ENCODE measurements at places on chromosomes 12 and 14. TPM values are rescaled to one million over a fixed set of nuclear protein-coding genes. Genes with fewer than 3 reads are reported as not detected.
A peak's percentile ranks its signal among the peaks of the same experiment; 100 is the strongest.

The RNASE1 gene
- not detected for total RNA-seq

The WNT1 gene
- total RNA-seq, result 0.60 TPM

The KCNA5 gene
- not detected for total RNA-seq

The TAS2R31 gene
- 3.9 TPM for total RNA-seq

The PNN gene
- 115 TPM for total RNA-seq

GRCh38 chr12:76518699-76519098, 40.9 kb downstream of the OSBPL8 start:
- no peak overlapping the region for H3K4me3 ChIP-seq
- no peak for DNase-seq

DNA sequence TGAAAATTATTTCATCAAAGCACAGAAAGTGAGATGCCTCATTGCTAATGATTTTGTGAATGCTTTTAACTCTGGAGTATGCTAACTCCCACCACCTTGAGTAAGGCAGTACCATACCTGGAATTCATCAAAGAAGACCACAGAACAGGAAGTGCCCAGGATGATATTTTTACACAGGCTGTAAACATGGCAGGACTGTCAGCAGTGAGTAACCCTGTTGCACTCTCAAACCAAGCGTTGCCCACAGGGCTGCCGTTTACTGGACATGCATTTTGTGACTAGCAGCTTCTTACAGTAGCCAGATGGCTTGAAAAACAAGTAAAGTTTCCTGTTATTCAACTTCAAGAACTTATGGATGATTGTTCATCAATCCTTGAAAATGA, 42.4 kb downstream of the RALGAPA1 start:
- no peaks in the 10 kb centered on the region for H3K27me3 ChIP-seq
- H3K4me3 ChIP-seq, result no peak overlapping the region
- H3K27ac ChIP-seq, result no peak overlapping the region
- peaks cover 11% of the 10 kb centered on the region for H3K4me1 ChIP-seq

DNA sequence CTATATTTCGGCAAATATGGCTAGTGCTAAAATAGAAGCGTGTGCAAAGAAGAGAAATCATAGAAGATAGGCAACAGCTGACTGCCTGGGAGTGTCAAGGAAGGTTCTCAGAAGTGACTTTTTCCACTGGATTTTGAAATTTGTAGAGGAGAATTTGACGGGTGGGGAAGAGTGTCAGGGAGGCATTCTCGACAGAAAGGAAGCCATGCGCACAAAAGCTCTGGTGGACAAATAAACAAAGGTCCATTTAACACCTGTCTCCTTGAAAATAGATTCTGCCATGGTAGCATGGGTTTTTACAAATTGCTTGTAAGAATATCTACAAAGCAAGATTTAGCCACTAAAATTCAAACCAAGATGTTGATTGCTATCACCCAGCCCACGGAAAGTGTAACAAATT, 1081.5 kb downstream of the GALC start:
- H3K27ac ChIP-seq, result no peak overlapping the region
- no peak for DNase-seq
- no peaks in the 10 kb centered on the region for H3K36me3 ChIP-seq
- no peaks in the 10 kb centered on the region for H3K27me3 ChIP-seq

DNA sequence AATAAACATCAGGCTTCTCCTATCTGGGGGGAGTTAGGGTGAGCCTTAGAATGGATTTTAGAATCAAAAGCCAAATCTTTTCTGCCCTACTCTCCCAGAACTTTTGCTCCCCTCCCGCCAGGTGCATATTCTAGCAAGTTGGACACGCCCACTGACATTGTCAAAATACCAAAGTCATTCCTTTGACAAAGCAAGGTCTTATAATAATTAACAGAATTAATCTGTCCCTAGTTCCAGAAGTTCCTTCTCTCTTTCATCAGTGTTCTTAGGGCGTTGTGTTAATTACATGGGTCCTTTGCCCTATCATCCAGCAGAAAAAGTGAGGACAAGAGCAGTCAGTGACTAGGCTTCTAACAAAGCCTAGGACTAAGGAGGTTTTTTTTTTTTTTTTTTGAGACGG, 2.4 kb downstream of the PRR13 start:
- peaks cover 28% of the 10 kb centered on the region for H3K4me1 ChIP-seq
- H3K27ac ChIP-seq, result no peak overlapping the region
- no peaks in the 10 kb centered on the region for H3K27me3 ChIP-seq
- H3K4me3 ChIP-seq, result peak overlapping the region; percentile 41
- peaks cover 60% of the 10 kb centered on the region for H3K36me3 ChIP-seq

DNA sequence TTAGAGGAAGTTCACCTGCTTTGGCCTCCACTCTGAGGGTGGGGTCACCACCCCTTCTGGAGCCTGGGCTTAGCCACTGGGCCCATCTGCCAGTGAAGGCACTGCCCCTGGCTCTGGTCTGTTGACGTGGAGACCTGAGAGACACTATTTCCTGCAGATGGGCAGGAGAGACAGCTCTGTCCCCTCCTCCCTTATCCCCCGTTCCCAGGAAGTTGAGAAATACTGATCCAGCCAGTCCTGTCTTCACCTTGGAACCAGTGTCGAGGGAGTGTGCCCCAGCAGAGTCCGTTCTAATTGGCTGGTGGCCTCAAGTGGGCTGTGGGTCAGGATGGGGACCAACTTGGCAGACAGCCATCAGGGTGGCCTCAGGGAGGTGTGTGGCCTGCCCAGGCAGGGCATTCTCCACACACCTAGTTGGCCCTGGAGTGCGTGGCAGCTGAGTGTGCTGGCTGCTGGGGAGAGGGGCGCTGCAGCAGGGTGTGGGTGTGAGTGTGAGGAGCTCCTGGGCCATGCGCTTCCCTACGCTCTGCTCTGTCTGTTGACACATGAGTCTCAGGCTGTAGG, 25.4 kb downstream of the CLSTN3 start:
- H3K27me3 ChIP-seq, result no peaks in the 10 kb centered on the region
- H3K4me3 ChIP-seq, result no peak overlapping the region
- peaks cover 18% of the 10 kb centered on the region for H3K36me3 ChIP-seq

DNA sequence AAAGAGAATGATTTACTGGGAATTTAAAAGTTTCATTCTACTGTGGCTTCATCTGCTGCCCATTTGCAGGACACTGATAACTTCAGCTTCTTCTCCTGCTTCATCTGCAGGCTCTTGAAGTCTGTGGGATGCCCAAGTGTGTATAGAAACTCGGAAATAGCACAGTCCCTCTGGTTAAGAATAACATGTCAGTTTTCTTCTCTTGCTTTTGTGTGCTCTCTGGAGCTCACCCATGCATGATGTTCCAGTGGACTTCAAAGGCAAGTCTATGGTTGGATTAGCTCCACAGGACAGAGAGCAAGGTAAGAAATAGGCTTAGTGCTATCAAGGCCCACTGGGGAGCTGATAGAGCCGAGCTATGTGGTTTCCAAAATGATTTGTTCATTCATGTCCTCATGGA, 13.7 kb downstream of the RMST start:
- no peak overlapping the region for H3K27ac ChIP-seq
- H3K4me3 ChIP-seq, result no peak overlapping the region
- DNase-seq, result no peak
- H3K36me3 ChIP-seq, result no peaks in the 10 kb centered on the region
- H3K27me3 ChIP-seq, result no peaks in the 10 kb centered on the region

DNA sequence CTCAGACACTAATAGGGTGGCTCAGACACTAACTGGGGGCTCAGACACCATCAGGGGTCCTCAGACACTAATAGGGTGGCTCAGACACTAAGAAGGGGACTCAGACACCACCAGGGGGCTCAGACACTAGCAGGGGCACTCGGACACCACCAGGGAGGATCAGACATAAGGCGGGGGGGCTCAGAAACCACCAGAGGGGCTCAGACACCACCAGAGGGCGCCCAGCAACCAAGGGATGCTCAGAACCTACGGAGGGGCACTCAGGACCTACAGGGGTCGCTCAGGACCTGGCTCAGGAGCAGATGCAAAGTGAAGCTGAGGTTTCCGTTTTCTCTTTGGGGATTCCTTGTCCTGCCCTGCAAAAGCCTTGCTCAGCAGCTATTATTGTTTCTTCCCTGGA, 448.5 kb downstream of the TMEM121 start:
- no peak for DNase-seq
- H3K27ac ChIP-seq, result no peak overlapping the region
- no peaks in the 10 kb centered on the region for H3K4me1 ChIP-seq
- H3K4me3 ChIP-seq, result no peak overlapping the region
- no peaks in the 10 kb centered on the region for H3K36me3 ChIP-seq

DNA sequence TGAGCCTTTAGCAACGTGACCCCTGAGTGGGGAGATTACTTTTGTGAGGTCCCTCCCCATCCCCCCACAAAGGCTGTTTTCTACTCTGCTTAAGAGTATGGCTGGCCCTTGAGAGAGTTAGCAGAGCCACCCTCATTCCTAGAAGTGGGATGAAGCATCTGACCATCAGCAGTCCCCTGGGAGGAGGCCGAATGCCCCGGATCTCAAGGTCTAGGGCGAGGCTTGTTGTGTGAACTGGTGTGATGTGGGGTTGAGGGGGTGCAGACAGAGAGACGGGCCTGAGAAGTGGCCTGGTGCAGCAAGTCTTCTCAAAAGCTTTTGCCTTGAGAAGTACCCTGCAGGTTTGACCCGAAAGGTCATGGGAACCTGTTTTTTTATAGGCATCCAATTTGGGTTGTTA, 153.0 kb upstream of the FKBP4 start:
- no peak overlapping the region for H3K27ac ChIP-seq
- H3K27me3 ChIP-seq, result peaks cover 31% of the 10 kb centered on the region
- no peaks in the 10 kb centered on the region for H3K36me3 ChIP-seq

- H3K36me3 ChIP-seq, result no peaks in the 10 kb centered on the region
- no peak overlapping the region for H3K4me3 ChIP-seq
- no peak for DNase-seq
- no peaks in the 10 kb centered on the region for H3K4me1 ChIP-seq
Observed at GRCh38 chr12:7555752-7556151, 52.2 kb upstream of the CD163 start.

DNA sequence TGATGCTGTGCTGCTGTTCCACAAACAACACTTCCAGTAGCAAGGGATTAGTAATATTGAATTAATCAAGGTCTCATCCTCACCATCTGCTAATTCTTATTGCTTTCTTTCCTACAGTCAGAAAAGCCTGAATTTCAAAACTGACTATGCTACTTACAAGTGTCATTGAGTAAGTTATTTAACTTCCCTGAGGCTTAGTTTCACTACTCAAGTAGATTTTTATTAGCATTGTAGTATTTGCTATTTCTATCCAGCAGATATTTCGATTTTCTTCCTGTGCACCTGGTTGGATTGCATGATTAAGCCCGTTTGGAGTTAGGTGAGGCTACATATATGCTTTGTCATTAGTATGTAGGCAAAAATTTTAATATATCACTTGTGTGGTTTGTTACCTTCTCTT, 591.5 kb downstream of the TRHDE start:
- no peaks in the 10 kb centered on the region for H3K27me3 ChIP-seq
- H3K36me3 ChIP-seq, result no peaks in the 10 kb centered on the region
- H3K4me3 ChIP-seq, result no peak overlapping the region
- DNase-seq, result no peak
- H3K27ac ChIP-seq, result no peak overlapping the region

DNA sequence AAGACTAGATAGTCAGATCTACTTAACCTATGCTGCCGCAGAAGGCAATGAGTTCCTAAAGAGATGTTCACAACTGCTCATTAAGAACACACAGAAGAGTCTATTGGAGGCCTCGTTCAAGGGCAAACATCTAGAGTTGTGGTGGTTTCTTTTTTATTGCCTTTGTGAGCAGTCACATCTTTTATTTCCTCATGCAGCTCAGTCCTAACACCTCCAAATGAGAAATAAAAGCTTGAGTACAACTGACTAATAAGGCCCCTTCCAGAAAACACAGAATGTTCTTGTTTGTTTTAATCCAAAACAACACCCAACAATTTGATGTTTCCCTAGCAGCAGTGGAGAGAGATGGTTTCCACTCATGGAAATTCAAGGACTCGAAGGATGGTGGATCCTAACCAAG, 123.5 kb upstream of the NOS1 start:
- H3K27me3 ChIP-seq, result no peaks in the 10 kb centered on the region
- no peak overlapping the region for H3K4me3 ChIP-seq
- no peak for DNase-seq
- H3K4me1 ChIP-seq, result no peaks in the 10 kb centered on the region
- H3K36me3 ChIP-seq, result no peaks in the 10 kb centered on the region
- no peak overlapping the region for H3K27ac ChIP-seq

DNA sequence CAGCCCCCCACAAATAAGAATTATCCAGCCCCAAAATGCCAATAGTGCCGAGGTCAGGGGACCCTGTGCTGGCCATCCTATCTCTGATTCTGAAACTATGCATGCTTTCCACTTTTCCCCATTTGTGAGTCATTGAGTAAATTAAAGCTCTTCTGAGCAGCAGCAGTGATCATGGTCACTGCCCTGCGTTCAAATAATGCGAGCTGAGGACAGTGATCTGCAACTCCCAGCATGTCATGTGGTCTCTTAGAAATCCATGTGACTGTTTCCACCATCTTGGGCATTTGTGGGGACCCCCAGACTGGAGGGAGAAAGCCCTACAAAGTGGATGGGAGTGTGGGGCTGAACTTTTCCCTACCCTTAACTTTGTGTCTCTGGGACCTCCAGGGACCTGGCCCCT, 53.8 kb downstream of the C14orf132 start:
- no peak overlapping the region for H3K4me3 ChIP-seq
- no peaks in the 10 kb centered on the region for H3K36me3 ChIP-seq
- DNase-seq, result no peak
- no peaks in the 10 kb centered on the region for H3K27me3 ChIP-seq
- H3K4me1 ChIP-seq, result peaks cover 2% of the 10 kb centered on the region

DNA sequence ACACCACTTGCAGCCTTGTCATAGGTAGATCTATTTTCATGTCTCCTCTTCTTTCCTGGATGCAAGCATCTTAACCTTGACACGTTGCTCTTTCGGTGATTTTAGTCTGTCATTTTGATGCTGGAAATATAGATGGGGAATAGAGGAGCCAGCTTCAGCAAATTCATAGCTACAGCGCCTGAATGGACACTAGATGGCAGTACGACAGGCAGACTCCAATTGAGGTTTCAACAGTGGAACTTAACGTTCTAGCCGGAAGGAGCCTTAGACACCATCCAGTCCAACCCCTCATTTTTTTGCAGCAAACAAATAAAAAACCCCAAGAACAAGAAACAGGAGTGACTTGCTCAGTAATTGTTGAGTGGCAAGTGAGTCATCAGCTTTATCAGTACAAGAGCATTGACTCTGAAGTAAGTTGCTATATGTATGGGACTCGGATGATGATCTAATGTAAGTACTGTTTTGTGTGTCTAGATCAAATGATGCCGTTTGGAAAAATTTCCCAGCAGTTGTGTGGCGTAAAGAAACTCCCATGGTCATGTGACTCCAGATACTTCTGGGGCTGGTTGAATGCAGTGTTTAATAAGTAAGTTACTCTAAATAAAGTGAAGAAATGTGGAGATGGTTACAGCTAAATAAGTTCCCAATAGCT, 9.0 kb downstream of the DMAC2L start:
- H3K36me3 ChIP-seq, result peaks cover 28% of the 10 kb centered on the region
- DNase-seq, result peak; percentile 67
- peaks cover 21% of the 10 kb centered on the region for H3K4me1 ChIP-seq
- H3K27me3 ChIP-seq, result no peaks in the 10 kb centered on the region
- H3K27ac ChIP-seq, result no peak overlapping the region

- no peak for DNase-seq
- H3K27me3 ChIP-seq, result peaks cover 3% of the 10 kb centered on the region
- H3K27ac ChIP-seq, result no peak overlapping the region
- no peaks in the 10 kb centered on the region for H3K36me3 ChIP-seq
Observed at GRCh38 chr12:113420996-113421595, 1.1 kb upstream of the SDSL start.

- peak; percentile 23 for DNase-seq
- H3K4me1 ChIP-seq, result no peaks in the 10 kb centered on the region
- peaks cover 20% of the 10 kb centered on the region for H3K27me3 ChIP-seq
Observed at GRCh38 chr12:130041983-130042812, 120.1 kb upstream of the FZD10 start.
